ENCODE measurements at places on chromosomes 4 and X.

- DNase-seq = no peak
Observed at GRCh38 chr4:3676907-3677747, 89.1 kb upstream of the ADRA2C start.

- DNase-seq = no peak
Observed at GRCh38 chr4:52658641-52659000, 480 bp downstream of the USP46 start.

- DNase-seq = no peak
Observed at GRCh38 chrX:153926858-153927671, 1.0 kb upstream of the ARHGAP4 start.

GRCh38 chr4:87758270-87758669 lies 41.1 kb upstream of the IBSP start:
- no peak for DNase-seq

DNA sequence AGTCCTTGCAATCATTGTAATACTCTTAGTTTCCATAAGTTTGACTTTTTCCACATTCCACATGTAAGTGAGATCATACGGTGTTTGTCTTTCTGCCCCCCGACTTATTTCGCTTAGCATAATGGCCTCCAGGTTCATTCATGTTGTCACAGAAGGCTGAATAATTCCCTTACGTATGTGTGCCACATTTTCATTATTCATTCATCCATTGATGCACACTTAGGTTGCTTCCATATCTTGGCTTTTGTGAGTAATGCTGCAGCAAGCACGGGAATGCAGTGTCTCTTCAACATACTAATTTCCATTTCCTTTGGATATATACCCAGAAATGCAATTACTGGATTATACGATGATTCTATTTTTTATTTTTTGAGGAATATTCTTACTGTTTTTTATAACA lies 22.0 kb upstream of the VEGFC start:
- DNase-seq = no peak

DNA sequence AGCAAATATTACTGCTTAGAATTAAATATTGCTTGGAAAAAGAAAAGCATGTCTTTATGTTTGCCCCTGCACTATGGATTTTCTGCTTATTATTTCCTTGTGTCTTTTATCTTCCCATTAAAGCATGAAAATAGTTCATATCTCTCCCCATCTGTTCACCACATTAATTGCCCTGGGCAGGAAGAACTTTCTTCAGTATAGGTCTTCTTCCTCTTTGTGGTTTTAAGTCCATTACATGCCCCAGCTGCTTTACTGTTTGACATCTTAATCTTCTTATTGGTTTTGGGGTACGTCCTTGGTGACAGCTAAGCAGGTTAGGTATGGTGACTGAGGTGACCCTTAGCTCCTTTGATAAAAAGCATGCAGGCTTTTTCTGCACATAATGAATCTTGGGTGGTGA lies 157.3 kb downstream of the AASDH start:
- no peak for DNase-seq

GRCh38 chr4:27154706-27155105 lies 294.1 kb downstream of the STIM2 start:
- peak; percentile 42 for DNase-seq

DNA sequence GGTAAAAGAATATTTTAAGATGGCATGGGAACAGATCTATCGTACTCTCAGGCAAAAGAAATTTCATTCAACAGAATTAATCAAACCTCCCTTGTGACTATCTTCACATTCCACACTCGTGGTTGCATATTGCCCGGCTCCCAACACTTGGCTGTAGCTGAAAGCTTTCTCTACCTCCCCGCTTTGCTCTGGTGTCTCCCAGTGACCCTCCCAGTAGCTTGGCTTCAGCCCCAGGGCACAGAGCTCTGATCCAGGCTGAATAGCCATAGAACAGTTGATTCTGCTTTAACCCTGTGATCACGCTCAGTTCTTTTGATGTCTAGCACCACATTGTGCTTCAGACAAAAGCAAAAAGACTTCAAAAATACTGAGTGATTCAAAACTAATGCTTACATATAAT lies 24.6 kb downstream of the SLC7A11 start:
- no peak for DNase-seq

DNA sequence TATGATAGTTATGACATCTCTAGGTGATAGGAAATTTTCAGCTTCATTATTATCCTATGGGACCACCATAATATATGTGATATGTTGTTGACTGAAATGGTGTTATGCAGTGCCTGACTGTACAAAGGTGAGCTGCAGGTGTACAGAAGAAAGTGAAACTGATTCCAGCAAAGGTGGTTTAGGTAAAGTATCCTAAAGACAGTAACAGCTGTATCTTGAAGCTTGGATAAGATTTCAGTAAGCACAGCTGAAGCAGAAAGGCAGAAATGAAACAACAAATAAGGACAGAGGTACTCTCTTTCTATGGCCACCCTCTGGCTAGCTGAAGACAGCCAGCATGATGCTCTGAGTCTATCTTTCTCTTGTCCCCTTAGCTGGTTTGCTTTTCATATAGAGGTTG lies 30.0 kb upstream of the PGK1 start:
- DNase-seq = no peak

DNA sequence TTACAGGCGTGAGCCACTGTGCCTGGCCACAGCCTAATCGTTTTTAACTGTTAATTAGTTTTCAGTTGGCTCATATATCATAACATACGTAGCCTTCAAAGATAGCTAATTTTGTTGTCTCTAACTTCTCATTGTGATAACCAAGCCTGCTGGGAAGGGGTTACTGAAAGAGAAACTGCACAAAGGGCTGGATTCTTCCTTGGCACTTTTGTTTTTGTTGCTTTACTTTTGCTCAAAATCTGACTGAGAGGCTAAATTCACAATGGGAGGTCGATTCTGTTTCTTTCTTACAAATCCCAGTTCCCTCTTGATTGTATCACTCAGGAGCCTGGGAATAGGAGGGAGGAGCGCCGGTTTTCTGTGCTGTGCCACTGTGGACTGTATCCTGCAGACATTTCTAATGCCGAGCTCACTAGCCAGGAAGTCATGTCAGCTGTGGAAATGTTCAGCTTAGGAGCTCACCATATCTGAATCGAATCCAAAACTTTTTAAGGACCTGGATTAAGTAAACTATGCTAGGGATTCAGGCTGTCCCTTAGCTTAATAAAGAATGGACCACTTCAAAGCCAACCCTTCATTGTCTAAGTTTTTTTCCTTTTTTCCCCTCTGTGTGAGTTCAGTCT lies 120.5 kb upstream of the FAT1 start:
- DNase-seq = no peak

DNA sequence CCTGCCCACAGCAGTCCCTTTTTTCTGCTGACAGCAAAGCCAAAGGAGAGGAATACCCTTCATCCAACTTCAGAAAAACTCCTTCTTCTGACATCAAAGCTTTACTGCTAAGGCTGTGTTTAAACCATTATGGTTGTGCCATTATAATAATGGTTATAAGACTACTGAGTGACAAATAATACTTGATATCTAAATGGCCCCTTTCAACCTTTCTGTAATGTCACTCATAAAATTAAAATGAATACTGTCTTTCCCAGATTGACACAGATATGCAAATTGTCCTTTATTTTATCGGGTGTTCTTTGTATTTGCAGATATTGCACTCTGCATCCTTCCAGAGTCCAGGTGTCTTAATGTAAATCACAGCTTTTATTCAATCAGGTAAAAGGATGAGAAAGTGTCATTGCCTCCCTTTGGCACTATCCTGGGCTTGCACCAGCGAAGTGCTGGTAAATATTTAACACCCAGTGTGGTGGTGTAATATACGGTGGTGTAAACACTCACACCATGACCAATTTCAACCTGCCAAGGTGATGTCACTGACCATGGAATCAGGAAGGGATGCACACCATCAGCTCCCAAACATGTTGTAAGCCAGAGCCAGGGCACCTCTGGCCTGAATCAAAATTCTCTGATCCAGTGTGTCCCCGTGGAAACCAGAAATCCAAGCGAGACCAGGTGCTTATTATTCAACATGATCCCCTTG lies 139.4 kb upstream of the TENM3 start:
- no peak for DNase-seq

GRCh38 chr4:175674219-175674618 lies 137.8 kb downstream of the GPM6A start:
- no peak for DNase-seq

- no peak for DNase-seq
Observed at GRCh38 chr4:144171697-144172096, 31.2 kb upstream of the GYPA start.

GRCh38 chr4:15506464-15506863 lies 36.8 kb downstream of the CC2D2A start:
- no peak for DNase-seq

DNA sequence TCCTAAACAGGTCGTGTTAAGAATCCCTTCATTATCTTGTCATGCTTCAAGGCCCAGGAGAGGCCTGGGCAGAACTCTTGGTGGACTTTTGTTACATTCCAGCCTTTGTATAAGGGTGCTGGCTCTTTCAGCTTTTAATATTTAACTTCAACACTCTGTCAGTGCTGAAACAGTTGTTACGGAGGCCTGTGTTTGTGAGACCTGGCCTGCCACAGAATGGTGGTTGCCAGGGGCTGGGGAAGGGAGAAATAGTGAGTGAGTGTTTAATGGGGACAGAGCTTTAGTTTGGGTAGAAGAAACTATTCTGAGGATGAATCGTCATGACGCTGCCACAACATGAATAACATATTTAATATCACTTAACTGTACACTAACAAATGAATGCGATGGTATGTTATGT lies 1027.6 kb upstream of the PRKX start:
- no peak for DNase-seq

- DNase-seq = no peak
Observed at GRCh38 chr4:151417766-151418376, 8.9 kb downstream of the FHIP1A start.

GRCh38 chr4:55122235-55122634 lies 3.2 kb downstream of the KDR start:
- DNase-seq = no peak

- no peak for DNase-seq
Observed at GRCh38 chrX:79336869-79337815, 30.0 kb downstream of the ITM2A start.

- no peak for DNase-seq
Observed at GRCh38 chrX:71236836-71237235, 13.8 kb downstream of the GJB1 start.

DNA sequence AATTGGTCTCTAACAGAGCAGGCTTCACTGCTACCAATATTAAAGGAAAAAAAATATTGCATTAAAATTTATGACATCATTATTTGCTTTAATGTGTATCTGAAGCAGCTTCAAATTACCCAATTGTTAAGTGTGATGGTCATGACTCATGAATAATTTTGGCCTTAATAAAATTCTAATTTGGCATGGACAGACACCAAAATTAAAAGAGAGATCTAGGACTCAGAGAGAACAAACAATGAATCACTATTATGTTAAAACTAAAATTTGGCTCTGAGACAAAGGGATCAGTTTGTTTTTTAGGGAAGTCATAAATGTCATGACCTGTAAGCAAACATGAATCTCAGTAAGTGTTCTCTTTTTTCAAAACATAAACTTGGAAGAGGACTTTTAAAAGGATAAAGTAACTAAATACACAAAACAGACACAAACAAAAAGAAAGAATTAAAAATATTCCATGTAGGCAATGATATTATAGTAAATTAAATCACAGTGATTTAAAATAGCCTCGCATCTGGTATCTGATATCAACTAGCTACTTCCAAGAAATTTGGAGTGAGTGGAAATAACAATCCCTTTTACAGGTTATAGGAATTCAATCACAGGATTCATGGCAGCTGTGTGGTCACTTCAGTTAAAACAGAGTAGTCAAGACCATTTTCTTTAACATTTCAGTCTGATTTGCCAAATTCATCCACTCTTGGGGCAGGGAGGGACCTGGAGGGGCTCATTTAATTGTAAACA lies 11.6 kb downstream of the VEGFC start:
- peak; percentile 45 for DNase-seq

DNA sequence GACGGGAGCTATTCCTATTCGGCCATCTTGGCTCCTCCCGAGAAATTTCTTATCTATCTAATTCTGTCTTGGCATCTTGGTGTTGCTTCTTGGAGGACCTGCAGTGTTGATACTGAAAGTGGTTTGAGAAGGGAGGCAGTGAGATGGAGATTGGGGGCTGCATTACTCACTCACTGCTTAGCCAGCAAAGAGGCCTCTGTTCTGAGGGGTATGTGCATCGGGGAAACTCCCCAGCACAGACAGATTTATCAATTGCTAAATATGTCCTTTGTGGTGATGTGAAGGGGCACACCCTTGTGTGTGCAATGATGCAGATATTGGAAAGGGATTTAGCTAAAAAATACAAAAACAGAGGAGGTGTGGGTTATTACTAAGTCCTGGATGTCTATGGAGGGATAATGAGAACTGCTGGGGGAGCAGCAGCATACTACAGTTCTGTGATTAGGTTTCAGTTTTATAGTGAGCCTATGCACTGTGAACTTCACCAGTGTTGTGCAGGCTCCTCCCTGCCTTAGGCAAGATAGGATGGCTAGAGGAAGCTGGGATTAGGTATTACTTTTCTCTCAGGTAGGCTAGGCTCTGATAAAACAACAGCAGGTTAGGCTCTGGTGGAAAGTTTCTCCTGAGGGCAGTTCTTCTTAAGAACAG lies 279.0 kb downstream of the HS3ST1 start:
- no peak for DNase-seq

DNA sequence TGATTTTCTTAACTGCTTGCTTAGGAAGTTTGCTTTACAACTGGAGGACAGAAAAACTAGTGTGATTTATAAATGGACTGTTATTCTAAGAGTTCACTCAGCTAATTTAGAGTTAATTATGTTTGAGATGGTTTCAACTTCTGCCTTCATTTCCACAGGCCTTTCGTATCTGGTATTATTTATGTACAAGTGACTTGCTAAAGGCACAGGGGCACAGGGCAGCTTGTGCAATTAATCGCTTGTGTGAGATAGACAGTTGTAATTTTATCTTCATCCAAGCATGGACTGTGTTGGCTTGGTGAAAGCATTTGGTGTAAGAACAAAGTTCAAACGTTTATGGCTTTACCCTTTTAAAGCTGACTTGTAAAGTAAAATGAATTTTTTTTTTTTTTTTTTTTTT lies 38.3 kb downstream of the GPAT3 start:
- DNase-seq = no peak

- no peak for DNase-seq
Observed at GRCh38 chr4:110359076-110359475, 116.9 kb upstream of the ENPEP start.

DNA sequence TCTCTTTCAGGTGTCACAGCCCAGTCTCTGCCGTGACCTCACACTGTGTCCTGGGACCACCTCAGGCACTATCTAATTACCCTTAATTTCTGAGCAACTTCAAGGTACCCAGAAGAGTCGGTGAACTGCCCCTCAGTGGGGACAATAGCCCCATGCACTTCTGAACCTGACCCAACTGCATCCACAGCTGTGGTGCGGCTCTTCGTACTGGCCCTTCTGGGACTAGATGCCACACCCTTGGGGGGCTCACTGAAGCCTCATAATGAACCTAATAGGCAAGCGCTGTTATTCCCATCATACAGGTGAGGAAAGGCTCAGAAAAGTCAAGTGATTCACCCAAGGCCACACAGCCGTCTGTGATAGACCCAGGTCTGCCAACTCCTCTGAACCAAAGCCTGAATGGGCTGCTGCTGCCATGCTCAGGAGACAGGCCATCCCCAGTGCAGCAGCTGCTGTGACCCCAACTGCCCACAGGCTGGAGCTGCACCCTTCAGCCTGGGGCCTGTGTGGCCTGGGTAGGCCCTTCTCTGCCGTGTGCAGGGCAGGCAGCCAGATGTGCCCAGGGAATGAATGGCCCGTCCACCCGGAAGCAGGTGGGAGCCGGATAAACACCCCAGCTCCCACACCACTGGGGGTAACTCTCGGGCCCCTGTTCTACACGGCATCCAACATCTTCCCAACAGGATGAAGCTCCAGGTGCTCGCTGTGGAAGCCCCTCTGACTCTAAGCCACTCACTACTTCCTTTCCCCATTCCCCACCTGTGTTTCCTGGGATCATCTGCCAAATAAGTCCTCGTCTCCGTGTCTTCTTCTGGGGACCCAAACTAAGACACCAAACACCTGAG lies 35.9 kb downstream of the HMX1 start:
- DNase-seq = no peak

All from RWPE1 (cell line).